ENCODE measurements at places on chromosomes 2 and 18.

GRCh38 chr2:60707750-60708371 is 48.2 kb upstream of the PAPOLG start:
- H3K4me1 ChIP-seq, result no peaks in the 10 kb centered on the region
- H3K36me3 ChIP-seq, result no peaks in the 10 kb centered on the region
- H3K27ac ChIP-seq, result no peak overlapping the region
- H3K4me3 ChIP-seq, result no peak overlapping the region

DNA sequence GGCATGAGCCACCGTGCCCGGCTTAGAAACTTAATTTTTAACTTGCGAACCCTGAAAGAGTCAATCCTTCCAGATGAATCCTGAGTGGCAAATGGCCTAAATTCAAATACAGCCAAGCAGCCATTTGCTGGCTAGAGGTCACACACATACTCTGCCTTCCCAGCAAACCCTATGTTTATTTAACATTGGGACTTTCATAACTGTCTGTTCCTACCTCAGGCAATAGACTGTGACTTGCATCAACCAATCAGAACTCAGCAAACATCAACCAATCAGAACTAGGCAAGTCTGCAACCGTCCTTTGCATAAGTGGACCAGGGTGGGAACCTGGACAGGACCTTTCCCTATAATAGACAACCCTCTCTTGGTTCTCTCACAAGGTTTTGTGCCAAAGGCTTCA is 127.5 kb downstream of the DTNB start:
- no peaks in the 10 kb centered on the region for H3K4me1 ChIP-seq
- no peaks in the 10 kb centered on the region for H3K36me3 ChIP-seq
- H3K4me3 ChIP-seq, result no peak overlapping the region
- H3K27ac ChIP-seq, result no peak overlapping the region
- no peaks in the 10 kb centered on the region for H3K27me3 ChIP-seq
- DNase-seq, result no peak

GRCh38 chr2:154338352-154338967 is 360.0 kb upstream of the KCNJ3 start:
- H3K36me3 ChIP-seq, result no peaks in the 10 kb centered on the region
- no peaks in the 10 kb centered on the region for H3K4me1 ChIP-seq
- no peak for DNase-seq
- H3K4me3 ChIP-seq, result no peak overlapping the region
- H3K27me3 ChIP-seq, result no peaks in the 10 kb centered on the region

- peaks cover 30% of the 10 kb centered on the region for H3K4me1 ChIP-seq
- H3K27me3 ChIP-seq, result no peaks in the 10 kb centered on the region
- no peaks in the 10 kb centered on the region for H3K36me3 ChIP-seq
- H3K27ac ChIP-seq, result no peak overlapping the region
Measured at GRCh38 chr2:62307469-62308389, 111.8 kb downstream of the B3GNT2 start.

DNA sequence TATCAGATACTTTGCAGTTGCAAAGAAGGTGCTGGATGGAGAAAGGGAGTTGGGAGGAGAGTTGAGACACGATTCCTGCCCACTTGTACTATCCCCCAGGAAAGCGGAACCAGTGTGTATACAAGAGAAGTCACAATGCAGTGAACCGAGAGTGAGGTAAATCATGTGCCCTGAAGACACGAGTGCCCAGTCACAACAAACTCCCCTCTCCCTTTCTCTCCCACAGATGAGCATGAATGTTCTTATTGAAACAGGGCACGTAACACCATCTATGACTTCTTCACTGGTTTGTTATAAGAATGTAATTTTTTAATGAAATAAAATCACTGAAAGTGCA is 155.7 kb downstream of the IRS1 start:
- no peak overlapping the region for H3K27ac ChIP-seq
- no peaks in the 10 kb centered on the region for H3K36me3 ChIP-seq
- DNase-seq, result no peak
- no peaks in the 10 kb centered on the region for H3K27me3 ChIP-seq

- DNase-seq, result no peak
- H3K27me3 ChIP-seq, result no peaks in the 10 kb centered on the region
Measured at GRCh38 chr2:196289000-196289399, 117.6 kb upstream of the STK17B start.

- no peaks in the 10 kb centered on the region for H3K36me3 ChIP-seq
- H3K4me1 ChIP-seq, result peaks cover 2% of the 10 kb centered on the region
- H3K4me3 ChIP-seq, result no peak overlapping the region
- no peak for DNase-seq
- no peak overlapping the region for H3K27ac ChIP-seq
- no peaks in the 10 kb centered on the region for H3K27me3 ChIP-seq
Measured at GRCh38 chr2:232281858-232282507, 96.6 kb upstream of the ALPP start.

GRCh38 chr2:215503381-215503780 is 67.5 kb upstream of the FN1 start:
- H3K27ac ChIP-seq, result no peak overlapping the region
- H3K36me3 ChIP-seq, result no peaks in the 10 kb centered on the region
- no peak for DNase-seq
- no peak overlapping the region for H3K4me3 ChIP-seq
- no peaks in the 10 kb centered on the region for H3K4me1 ChIP-seq
